ENCODE measurements at places on chromosomes 7 and 10.

GRCh38 chr7:7765422-7765821 lies 47.0 kb upstream of the RPA3 start:
- no peak for DNase-seq

DNA sequence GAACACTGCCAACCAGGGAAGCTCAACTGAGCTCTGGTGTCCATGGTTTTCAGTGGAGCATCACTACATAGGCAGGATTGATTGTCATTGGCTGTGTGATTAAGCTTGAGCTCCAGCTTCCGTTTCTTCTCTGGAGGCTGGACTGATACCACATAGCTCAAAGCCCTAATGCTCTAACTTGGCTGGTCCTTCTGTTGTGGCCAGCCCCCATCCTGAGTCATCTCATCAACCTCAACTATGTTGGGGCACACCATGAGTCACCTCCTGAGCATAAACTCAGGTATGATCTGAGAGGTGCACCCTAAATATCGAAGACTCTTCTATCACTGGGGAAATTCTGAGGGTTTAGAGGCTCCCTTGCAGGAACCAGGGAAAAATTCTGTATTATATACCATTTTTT lies 114.5 kb upstream of the INHBA start:
- no peak for DNase-seq

DNA sequence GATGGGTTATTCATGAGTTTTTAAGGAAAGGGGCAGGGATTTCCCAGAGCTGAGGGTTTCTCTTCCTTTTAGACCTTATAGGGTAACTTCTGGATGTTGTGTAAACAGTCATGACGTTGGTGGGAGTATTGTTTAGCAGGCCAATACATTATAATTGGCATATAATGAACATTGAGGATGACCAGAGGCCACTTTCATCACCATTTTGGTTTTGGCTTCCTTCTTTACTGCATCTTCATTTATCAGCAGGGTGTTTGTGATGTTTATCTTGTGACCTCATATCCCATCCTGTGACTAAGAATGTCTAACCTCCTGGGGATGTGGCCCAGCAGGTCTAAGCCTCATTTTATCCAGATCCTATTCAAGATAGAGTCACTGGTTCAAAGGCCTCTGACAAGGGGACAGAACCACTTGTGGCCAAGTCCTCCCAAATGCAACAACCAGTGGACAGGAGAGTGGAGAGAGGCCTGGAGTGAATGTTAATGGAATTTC lies 77.3 kb upstream of the RPA3 start:
- no peak for DNase-seq

DNA sequence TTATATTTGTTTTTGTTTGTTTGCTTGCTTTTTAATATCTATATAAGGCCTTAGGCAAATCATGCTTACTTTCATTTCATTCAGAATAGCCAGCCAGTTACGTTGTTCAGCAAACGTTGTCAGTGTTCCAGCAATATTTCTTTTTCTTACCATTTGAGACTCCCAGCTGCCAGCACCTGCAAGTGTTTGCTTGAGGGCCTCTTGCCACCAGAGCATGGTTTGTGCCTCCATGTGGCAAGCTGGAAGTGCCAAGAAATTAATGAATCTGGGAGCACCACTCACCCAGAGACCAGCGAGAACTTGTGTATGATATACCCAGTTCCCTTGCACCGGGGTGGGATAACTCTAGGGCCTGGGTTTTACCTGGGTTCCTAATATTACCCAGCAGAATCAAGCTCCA lies 177.1 kb upstream of the CSTF2T start:
- no peak for DNase-seq

DNA sequence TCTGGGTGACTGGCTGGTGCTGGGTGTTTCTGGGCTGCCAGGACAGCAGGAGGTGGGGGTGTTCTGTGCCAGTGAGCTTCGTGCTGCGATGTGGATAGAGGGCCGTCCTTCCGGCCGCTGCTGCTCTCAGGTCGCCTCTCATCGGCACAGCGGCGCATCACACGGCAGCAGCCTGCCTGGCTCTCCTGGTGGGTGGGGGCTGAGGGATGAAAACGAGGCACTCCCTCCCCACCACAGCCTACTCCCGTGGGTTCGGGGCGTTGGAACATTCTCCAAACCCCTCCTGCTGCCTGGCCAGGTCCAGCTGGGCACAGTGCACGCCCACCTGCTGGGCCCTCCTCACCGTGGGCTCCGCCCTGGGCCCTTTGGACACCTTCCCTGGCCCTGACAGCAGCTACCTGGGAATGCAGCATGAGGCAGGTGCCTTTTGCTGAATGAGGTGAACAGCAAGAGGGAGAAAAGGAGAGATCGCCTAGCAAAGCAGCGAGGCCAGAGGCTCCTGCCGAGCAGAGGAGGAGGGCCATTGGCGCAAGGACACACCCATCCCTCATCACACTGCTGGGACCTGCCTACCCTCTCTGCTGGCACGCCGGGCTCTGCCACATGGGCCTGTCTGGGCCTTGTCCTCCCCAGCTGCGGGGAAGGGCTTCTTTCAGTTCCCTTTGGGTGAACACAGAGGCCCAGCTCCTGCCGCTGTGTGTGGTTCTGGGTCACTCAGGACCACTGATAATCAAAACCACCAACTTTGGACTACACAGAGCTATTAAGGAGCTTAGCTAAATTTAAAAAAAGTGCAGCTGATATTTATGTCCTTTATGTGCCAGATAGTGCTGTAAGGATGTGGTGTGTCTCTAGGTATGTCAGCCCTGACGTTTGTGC lies 33.4 kb downstream of the INPP5A start:
- DNase-seq = no peak

DNA sequence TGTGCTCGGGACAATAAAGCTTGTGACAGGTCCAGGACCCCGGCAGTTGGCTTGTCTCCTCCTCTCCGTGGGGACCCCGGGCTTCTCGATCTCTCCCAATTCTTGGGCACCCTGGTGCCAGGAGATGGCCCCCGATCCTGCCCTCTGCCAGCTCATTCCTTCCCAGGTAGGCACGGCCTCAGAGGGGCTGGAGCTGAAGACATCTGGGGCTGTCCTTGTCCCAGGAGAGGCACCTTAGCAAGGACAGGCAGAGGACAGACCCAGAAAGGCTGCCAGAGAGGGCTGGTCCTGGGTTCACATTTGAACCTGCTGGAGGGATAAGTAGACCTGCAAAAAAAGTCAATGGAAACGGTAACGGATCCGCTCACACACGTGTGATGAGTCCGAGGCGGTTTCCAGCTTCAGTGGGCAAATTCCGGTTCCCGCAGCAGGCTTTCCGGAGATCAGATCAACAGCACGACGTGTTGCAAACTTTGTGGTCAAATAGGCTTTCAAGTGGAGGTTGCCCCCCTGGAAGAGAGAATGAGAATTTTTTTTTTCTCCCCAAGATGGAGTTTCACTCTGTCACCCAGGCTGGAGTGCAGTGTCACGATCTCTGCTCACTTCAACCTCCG lies 47.7 kb upstream of the GTF2IRD1 start:
- no peak for DNase-seq

DNA sequence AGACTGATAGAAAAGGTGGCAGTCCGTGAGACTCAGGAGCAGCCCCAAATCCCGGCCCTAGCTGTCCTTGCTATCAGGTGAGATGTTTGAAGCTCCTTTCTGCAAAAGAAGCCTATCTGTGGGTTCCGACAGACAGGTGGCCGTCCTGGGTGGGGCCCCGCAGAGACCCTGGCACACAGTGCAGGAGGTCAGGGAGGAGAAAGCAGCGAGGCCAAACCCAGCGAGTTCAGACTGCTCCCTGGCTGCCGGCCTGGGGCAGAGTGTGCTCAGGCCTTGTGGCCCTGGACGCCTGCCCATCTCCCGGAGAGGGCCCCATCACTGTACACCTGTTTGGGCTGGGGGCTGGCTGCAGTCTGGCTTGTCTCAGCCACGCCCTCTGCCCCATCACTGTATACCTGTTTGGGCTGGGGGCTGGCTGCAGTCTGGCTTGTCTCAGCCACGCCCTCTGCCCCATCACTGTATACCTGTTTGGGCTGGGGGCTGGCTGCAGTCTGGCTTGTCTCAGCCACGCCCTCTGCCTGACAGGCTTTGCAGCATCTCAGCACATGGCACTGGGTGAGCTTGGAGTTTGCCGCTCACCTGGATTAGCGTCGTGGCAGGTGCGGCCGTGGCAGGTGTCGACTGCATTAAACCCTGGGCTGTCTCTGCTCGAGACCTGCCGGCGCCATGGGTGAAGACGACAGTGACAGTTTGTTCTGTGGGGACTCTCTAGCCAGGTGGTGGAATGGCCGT lies 11.8 kb upstream of the PRKAR1B start:
- DNase-seq = no peak

DNA sequence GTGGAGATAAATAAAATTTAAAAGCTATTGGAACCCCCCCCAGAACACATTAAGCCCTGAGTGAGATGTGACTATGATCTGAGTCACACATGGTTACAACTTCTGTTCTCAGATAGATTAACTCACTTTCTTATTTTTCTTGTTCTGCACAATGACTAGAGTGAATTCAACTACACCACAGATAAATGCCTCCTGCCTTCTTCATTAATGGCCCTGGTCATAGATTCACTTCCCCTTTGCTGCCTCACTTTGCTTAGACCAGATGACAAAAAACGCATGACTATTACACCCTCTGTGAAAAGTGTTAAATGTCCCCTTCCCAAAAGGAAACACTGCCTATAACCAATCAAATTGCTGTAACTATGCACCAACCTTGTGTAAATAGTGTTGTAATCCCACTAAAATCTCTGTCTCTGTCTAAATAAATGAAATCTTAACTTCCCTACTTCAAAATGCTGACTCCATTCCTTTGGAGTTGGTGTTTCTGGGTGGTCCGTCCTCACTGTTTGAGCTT lies 49.4 kb downstream of the AKR1D1 start:
- no peak for DNase-seq

GRCh38 chr10:48555310-48556042 lies 49.4 kb downstream of the ARHGAP22 start:
- DNase-seq = no peak
